Liver (tissue), 10 donors: ENCODE measurements at places on chromosomes 1 and 21.

- no peaks in the 10 kb centered on the region for H3K36me3 ChIP-seq
- H3K4me3 ChIP-seq, result no peak overlapping the region
These were observed 39.1 kb upstream of the FHAD1 start for GRCh38 chr1:15207829-15208429.

DNA sequence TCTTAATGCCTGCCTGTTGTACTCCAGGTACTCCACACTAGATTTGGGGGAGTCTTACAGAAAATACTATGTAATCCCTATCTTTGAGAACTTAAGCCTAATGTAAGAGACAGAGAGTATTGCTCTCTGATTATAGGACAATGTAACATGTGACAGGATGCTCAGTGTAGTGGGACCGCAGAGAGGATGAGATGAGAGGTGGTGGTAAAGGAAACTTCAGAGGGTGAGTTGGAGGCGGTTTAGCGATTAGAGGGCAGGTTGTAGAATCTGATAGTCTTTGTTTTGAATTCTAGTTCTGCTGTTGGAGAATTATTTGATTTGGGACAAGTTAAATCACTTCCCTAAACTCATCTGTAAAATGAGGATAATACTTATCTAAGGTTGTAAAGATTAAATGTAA lies 5.4 kb downstream of the SOAT1 start:
- H3K27ac ChIP-seq, result no peak overlapping the region
- H3K4me3 ChIP-seq, result no peak overlapping the region
- peaks cover 2% of the 10 kb centered on the region for H3K36me3 ChIP-seq

- peaks cover 1% of the 10 kb centered on the region for H3K4me1 ChIP-seq
- no peak overlapping the region for H3K27ac ChIP-seq
- H3K4me3 ChIP-seq, result no peak overlapping the region
- no peak for DNase-seq
These were observed 45.8 kb downstream of the FOXD2 start for GRCh38 chr1:47483651-47484050.

DNA sequence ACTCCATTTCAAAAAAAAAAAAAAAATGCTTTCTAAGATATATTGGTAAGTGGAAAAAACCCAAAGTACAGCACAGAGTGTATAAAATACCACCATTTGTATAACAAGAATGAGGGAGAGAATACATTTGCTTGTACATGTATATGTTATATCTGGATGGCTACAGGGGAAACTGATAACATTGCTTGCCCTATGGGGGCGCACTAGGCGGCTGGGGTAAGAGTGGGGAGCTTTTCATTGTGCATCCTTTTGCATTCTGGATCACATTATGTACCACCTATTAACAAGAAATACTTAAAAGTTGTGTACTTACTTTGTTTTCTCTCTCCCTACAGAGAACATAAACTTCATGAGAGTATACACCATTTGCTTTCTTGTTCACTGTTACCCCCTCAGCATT lies 28.6 kb upstream of the OPRD1 start:
- H3K4me1 ChIP-seq, result peaks cover 5% of the 10 kb centered on the region
- no peak for DNase-seq
- no peak overlapping the region for H3K27ac ChIP-seq
- no peaks in the 10 kb centered on the region for H3K27me3 ChIP-seq

DNA sequence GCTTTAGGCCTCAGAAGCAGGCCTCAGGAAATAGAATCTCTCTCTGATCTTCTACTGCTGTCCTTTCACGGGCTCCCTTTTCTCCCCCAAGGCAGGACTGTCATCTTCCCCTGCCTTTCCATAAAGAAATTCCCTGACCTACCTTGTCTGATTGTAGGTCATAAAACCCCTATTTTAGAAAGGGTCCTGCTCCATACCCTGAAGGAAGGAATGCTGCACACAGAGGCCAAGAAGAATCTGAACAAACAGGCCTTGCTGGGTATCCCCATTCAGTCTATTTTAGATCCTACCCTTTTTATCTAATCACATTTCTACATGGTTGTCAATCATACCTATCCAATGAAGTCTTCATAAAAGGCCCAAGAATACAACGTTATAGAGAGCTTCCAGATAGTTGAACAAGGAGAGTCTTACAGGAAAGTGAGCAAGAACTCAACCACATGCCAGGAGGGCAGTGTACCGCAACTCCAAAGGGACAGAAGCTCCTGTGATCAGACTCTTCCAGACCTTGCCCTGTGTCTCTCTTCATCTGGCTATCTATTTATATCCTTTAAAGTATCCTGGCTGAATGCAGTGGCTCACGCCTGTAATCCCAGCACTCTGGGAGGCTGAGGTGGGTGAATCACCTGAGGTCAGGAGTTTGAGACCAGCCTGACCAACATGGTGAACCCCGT lies 93.1 kb downstream of the SLC16A1 start:
- no peaks in the 10 kb centered on the region for H3K27me3 ChIP-seq
- DNase-seq, result no peak
- no peak overlapping the region for H3K27ac ChIP-seq
- no peaks in the 10 kb centered on the region for H3K36me3 ChIP-seq
- H3K4me3 ChIP-seq, result no peak overlapping the region
